Left forelimb (tissue), 1 donor: ENCODE measurements at places on chromosomes 5 and 9.

DNA sequence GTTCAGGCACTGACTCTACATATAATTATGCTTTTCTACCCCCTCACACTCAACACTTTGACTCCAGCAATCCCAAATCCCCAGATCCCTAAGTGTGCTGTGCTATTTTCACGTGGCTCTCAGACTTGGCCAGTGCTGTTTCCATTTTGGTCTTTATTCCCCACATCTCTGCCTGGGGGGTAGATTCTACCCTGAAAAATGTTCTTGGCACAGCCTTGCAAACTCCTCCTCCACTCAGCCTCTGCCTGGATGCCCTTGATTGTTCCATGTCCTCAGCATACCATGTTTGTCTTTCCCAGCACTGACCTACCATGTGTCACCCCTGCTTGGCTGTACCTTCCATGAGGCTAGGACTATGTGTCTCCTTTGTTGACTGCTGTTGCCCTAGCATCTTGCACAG is 43.0 kb downstream of the FXN start:
- no peak for DNase-seq

DNA sequence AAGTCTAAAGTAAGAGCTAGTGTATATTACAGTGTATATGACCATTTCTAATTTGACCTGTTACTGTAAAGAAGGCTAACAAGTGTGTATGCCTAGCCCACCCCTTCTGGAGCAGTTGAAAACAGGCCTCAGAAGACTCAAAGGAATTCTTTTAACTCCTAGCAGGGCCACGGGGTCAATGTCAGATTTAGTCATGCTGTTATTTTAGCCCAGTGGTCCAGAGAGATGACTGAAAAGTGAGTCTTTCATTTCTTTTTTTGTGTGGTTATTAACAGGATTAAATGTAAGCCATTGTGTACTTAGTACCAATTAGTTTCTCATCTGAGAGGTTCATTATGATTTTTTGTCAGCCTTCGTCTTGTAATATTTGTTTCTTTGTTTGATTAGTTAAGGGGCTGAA is 24.4 kb downstream of the ZCCHC7 start:
- DNase-seq, result no peak

- no peak for DNase-seq
These were observed 149.7 kb downstream of the ESM1 start for GRCh38 chr5:54835647-54836046.

GRCh38 chr9:137064027-137064879 is 6.1 kb downstream of the SAPCD2 start:
- no peak for DNase-seq

- DNase-seq, result no peak
These were observed 291.9 kb upstream of the IRX1 start for GRCh38 chr5:3303777-3304176.

DNA sequence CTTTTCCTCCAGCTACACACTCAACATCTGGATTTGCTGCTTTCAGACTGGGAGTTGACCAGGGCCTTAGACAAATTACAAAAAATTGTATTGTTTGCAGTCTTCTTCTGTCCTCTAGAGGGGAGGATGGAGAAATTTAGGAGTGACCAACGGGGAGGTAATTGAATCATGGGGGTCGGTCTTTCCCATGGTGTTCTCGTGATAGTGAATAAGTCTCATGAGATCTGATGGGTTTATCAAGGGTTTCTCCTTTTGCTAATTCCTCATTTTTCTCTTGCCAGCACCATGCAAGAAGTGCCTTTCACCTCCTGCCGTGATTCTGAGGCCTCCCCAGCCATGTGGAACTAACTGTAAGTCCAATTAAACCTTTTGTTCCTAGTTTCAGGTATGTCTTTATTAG is 4.2 kb downstream of the IFNA8 start:
- no peak for DNase-seq

DNA sequence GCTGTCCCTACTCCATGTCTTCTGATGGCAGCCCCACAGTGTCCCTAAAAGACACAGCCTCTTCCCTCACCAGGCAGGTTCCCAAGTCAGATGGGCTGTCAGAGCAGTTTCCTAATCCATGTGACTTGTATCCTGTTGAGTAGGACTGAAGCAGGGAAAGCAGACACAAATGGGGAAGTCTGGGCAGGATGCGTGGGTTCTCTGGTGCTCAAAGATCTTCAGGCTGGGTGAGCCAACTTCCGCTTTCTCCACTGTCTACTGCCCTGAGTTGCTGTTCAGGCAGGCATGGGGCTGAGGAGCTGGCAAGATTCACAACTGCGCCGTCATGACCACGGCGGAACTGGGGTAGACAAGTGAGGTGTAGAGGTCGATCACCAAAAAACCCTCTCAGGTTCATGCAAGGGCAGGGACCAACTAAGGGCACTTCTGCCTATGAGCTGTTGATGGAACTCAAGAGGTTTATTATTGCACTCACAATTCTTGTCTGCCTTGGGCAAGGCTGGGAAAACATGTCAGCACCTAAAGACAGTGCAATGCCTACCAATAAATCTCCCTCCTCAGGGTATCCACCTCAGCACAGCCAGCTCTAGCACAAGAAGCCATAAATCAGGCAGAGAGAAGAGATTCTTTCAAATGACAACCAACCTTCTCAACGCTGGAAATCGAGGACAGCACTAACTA is 83.4 kb downstream of the RAPGEF1 start:
- DNase-seq, result no peak

- DNase-seq, result no peak
These were observed 25.3 kb downstream of the DAP start for GRCh38 chr5:10735569-10736276.

DNA sequence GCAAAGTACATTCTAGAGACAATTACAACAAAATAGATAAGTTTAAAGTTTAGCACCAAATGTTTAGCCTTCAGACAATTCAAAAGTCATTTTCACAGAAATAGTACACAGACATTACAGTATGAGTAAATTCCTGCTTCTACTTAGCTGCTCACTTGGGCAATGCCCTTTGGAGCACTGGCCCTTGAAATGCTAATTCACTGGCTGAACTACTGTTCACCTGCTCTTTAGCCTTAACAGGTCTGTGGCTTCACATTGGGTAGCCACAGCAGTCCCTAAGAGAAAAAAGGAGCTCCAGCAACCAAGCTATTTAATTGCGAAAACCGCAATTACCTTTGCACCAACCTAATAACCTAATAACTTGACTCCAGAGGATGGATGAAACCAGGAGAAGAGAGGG is 916.2 kb upstream of the DMAC1 start:
- DNase-seq, result no peak

GRCh38 chr5:143025971-143026370 is 255.8 kb downstream of the ARHGAP26 start:
- DNase-seq, result no peak

DNA sequence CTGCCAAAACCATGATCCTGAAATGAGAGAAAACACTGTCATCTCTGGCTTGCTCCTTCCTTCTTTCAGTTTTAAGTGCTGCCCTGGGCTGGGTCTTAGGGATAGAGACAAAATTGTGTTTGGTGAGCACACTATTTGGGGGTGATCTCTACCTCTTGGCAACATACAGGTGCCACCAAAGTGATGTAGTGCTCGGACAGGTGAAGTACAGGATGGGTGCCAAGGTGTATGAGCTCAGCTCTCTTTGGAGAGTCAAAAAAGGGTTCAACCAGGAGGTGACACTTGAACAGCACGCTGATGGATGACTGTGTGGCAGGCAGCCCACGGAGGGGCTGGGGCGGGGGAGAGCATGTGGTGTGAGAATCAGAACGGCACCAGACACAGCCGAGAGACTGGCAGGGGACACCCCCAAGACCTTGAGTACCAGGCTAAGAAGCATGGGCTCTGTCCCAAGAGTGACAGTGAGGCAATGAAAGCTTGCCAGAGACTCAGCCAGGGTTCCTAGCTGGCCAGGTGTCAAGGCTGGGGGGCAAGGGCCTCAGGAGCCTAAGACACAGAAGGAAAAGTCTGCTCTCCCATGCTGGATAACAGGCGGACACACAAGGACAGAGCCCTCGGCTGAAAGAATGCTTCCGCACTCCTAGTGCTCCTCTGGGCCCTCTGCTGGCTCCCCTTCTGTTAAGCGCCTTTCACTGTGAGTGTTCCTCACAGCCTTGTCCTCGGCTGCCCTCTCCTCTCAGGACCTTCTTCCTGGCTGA is 2.5 kb downstream of the NHP2 start:
- DNase-seq, result no peak

DNA sequence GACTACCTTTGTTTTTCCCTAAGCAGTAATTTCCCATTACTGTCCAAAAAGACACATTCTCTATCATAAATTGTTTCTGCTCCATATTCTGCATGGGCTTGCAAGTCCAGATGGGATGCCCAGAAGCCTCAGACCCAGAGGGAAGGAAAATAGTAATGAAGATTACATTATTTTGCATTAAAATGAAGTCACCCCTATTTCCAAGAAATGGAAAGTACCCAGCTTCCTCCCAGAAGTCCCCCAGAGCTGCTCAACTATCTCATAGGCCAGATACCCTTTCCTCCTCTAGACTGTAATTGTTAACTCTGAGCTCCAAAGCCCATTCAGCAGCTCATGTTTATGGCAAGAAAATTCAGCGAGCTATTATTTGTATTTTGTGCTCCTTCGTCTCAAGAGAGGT is 159.5 kb downstream of the GLIS3 start:
- DNase-seq, result no peak

GRCh38 chr5:178207183-178207916 is 3.0 kb downstream of the HNRNPAB start:
- DNase-seq, result peak; percentile 56

DNA sequence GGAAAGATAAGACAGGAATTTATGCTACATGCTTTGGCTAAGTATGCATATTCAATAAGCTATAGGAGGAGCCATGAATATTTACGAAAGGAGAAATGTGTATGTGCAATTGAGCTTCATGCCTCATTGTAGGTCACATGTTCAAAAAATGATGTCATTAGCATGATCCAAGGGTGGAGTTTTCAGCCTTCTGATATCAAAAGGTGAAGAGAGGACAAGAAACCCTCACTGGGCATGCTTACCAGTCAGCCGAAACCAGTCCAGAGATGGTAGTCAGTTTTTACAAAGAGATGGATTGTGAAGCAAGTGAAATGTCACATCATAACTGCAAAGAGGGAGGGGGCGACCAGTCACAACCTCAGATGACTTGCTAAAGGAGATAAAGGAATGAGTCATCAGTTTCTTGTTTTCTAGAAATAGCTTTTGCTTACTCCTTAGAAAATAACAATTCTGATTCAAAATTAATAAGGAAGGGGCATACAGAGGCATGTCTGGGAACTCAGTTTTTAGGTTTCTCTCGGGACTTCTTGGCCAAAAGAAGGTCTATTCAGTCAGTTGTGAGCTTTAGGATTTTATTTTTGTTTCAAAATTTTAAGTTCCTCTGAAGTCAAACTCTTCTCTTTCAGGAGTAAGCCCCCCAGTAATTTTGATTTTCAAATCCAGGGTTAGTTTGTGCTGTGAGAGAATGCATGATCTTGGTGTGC is 1067.8 kb upstream of the EDIL3 start:
- DNase-seq, result no peak

DNA sequence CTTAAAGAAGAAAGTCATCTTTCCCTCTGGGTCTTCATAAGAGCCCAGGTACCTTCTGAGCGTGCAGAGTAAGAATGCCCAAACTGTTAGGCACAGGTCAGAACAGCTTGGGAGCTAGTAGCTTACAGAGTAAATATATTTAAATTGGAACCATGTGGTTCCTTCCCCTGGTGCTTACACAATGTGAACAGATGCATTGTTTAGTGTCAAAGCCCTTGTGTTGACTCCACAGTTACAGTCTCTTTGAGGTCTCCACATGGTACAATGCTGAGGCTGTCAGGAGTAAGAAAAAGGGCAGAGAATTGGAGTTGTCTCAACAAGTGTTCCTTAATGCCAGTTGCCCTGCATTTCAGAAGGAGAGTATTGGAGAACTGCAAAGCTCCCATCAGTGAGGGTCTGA is 188.5 kb downstream of the PAPPA start:
- no peak for DNase-seq

DNA sequence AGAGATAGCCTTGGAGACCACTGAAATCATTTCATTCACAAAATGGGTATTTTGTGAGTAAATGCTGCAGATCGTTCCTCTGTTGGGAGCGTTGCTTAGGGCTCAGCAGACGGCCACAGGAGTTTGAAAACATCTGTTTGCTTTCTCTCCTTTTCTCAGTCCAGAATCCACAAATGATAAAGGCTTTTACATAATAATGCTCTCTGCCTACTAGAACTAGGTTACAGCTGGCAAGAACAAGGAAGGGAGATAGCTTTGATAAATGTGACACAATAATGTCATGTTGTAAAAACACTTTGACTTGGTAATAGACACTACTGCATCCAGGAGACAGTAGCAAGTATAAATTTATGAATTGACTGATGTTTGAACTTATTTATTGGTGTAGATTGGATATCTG is 1072.4 kb upstream of the CDH6 start:
- DNase-seq, result no peak

DNA sequence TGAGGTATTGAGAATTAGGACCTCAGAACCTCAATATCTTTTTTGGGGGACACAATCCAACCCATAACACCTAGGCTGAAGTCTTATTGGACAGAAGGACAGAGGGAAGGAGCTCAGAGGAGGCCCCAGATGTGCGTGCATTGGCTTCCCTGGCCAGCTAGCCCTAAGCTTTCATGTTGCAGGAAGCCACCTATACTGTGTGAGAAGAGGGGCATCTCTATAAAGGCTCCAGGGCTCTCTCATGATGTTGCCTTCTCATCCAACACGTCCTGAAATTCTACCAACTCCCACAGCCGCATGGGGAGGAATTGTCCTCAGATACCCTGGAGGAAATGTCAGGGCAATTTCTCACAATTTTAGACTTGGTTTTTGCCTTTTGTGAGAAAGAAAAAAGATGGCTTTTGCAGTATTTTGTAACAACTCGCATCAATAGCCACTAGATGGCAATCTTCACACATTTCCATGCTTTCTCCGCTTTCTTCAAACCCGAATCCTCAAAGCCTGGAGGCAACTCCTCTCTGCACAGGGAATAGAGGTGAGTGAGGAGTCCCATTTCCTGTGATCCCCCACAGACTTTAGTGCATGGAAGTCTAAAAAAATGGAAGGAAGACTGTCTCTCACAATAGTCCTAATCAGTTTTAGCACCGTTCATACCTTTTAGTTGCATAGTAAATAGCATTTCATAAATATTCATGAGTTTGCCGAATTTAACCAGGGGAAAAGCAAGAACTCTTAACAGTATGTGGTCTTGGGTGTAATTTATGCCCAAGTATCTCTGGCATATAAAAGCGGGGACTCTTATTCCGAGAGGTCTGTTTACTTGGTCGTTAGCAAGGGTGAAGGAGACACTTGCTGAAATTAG is 7.4 kb upstream of the PPP3R2 start:
- no peak for DNase-seq

DNA sequence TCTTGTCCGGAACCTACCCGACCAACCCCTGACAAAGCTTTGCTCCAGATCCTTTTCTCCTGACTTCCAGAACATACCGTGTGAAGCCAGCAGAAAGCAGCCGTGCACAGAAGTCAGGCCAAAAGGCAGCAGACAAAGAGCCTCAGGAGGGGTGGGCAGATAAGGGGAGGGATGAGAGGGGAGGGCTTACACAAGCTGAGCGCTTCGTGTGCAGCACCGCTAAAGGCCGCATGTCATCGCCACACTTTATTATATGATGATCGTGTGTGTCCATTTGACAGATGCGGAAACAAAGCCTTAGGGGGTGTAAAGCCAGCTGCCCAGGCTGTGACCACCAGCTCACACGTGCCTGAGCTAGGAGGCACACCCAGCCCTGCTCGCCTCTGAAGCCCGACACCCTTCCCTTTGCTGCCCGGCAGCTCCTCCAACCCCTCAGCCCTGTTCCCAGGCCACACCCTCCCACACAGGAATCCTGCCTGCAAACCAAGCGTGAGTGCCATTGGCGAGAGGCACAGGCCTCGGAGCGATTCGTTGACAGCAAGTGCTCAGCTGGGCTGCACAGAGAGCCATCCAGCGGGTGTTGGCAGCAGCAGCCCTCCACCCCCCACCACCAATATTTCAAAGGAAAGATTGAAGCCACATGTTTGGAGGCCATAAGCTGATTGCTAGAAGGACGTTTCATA is 170.5 kb upstream of the SMIM23 start:
- peak; percentile 70 for DNase-seq
